ENCODE measurements at places on chromosomes 7 and 10.

DNA sequence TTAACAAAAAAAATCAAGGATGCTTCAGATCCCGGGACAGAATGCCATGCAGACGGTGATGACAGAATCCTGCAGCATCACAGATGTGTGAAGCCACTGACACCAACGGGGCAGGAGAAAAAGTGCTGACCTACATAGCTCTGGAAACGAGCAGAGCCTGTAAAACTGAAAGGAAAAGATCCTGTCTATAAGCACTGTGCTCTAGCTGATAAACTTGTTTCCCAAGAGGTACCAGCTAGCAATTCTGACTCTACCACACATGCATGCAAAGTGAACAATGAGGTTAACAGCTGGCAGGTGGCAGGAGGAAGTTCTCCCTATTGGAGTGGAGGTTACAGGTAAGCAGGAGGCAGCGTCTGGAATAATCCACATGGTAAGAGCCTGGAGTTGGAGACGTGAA lies 75.6 kb downstream of the PTPRN2 start:
- DNase-seq, result no peak

DNA sequence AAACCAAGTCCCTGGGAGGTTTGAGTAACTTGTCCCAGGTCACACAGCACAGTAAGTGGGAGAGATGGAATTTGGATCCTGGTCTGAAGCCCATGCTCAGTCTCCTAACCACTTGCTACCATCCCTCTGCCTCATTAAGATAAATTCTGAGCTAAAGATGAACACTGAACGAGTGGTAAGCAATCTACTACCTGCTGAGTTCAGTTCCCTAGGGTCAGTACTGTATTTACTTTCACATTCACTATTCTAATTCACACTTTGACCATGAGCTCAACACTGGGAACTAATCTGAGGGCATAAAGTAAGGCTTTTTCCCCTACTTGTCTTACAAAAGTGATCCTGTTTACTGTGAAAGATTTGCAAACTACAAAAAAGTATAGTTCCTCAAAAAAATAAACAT lies 2.4 kb downstream of the UROS start:
- peak; percentile 49 for DNase-seq

DNA sequence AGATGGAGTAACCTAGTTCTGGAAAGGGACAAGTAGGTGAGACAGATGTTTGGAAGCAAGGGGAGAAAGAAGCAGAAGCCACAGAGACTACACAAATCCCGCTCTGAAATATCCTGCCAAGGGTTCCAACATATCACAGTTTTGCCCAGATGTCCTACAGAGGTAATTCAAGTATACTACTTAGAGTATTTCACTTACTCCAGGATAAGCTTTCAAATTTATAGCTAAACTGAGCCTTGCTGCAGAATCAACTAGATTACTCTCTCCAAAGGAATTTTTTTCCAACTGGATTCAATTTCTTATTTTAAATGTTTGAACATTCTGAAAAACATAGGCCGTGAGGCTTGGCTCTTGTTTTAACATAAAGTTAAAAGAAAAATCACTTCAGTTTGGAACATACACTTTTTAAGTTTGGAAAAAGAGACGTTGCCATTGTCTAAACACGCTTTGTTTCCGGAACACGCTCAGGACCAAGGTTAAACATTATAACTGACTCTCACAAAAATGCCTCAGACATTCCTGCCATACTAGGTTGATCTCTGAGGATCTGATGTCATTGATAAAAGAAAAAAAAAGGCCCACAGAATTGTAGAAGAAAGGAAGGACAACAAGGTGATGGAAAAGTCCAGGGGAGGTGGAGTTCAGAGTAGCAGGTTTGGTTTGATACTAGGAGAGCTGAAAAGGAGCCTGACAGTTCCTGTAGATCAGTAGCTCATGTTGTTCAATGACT lies 74.8 kb downstream of the FAM185A start:
- DNase-seq, result no peak

DNA sequence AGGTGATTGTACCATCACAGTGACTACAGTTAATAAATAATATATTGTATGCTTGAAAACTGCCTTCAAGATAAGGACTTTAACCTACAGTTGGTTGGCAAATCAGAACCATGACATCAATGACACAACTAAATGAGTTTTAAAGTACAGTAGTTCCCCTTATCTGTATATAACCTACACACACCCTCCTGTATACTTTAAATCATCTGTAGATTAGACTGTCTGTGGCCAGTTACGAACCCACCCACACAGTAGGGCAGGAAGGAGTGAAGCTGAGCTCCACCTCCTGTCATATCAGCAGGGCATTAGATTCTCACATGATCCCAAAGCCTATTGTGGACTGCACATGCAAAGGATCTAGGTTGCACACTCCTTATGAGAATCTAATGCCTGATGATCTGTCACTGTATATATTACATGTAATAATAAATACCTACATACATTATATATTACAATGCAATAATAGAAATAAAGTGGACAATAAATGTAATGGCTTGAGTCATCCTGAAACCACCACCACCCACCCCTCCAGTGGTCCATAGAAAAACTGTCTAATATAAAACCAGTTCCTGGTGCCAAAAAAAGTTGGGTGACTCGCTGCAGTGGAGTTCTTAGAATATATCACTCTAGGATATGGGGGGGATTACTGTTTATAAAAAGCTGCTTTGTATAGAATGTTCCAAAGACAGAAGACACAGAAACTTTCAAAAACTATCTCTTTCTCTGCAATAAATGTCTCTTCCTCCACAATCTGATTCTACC lies 5.6 kb downstream of the TPK1 start:
- DNase-seq, result no peak

DNA sequence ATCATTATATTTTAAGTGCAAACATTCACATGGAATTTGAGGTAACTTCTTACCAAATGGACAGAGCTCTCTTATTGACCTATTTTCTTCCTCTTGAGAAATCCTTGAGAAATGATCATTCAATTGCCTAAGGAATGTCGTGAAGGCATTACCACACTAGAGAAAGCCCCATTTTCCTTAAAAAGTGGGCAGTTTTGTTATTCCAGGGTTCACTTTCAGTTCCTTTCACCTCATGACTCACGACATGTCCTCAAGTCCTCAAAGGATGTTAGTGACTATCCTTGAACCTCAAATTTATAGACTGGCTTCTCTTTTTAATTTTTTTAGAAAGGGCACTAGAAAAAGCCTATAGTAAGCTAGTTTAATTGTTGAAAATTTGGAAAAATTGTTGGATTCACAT lies 40.4 kb upstream of the SMIM30 start:
- DNase-seq, result no peak

GRCh38 chr7:95493247-95493646 lies 7.5 kb downstream of the ASB4 start:
- DNase-seq, result no peak

- DNase-seq, result peak; percentile 15
Observed at GRCh38 chr7:47088329-47089067, 493.4 kb downstream of the TNS3 start.

DNA sequence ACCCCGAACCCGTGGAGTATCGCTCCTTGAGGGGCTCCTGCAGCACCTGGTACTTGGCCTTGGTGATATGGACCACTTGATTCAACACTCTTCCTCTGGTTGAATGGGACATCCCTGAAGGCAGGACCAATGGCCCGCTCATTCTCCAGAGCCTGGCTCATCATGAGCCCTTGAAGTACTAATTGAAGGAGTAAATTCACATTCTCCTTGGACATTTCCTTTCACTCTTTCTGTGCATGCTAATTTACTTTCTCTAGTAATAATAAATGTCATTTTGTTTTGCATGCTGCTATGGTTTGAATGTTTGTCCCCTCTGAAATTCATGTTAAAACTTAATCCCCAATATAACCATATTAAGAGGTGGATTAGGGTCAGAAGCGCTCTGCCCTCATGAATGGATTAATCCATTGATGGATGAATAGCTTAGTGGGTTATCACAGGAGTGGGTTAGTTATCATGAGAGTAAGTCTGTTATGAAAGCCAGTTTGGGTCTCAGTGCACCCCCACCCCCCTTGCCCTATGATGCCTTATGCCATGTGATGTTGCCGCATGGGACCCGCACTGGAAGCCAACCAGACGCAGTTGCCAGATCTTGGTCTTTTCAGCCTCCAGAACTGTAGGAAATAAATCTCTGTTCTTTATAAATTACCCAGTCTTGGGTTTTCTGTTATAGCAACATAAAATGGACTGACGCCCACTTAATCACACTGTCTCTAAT lies 23.8 kb downstream of the FGFBP3 start:
- DNase-seq, result no peak

- DNase-seq, result no peak
Observed at GRCh38 chr10:127940866-127941640, 34.1 kb downstream of the PTPRE start.

DNA sequence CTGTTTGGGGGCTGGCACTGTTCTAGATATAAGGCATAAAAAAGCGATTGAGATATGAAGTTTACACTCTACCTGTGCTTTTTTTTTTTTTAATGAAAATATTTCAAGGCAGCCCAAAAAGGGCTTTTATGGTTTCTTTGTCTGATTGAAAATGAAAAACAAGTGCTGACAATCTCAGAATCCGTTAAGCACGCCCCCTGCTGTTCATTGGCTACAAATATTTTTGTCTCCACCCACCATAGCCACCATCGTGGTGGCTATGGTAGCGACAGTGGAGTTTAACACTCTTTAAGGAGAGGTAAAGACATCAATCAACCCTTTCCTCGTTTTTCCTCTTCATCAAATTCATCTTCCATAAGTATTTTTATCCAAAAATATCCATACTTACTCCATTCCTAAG lies 94.2 kb downstream of the CD36 start:
- DNase-seq, result no peak

DNA sequence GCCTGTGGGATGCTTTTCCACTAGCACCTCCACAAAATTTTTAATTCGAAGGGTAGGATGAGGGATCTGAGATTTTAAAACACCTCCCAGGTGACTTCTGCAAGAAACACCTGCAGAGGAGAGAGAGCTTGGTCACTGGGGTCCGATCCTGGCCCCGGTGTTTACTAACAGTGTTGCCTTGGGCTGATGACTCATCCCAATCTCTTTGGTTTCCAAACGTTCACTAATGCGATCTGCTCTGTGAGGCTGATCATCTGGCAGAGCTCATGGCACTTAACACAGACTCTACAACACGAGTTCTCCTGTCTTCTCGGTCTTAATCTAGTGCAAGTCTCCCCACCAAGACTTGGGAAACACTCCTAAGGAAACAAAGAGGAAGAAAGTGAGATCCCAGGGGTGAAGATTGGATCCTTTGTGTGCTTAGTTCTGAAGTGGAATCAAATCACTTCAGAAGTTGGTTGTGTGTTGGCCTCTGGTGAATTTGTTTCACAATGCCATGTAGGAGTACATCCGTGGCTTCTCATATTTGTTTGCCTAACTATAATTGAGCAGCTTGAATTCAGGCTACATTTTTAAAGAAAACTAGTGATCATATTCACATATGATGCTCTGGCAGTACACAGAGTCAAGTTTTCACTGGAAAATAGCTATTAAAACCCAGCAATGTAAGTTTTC lies 407.9 kb downstream of the NRG3 start:
- no peak for DNase-seq

DNA sequence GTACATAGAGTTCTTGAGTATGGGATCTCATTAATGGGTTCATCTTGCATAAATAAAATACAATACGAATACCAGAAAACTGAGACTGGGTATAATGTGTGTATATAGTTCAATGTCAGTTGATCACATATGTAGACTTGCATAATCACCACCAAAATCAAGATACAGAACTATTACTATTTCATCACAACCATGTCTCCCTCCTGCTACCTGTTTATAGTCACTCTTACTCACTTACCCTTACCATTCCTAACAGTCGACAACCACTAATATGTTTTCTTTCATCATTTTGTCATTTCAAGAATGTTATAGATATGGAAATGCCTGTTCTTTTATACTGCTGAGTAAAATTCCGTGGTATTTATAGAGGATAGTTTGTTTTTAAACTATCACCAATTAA lies 416.1 kb upstream of the CNTNAP2 start:
- DNase-seq, result no peak

GRCh38 chr7:85392789-85393188 lies 205.9 kb upstream of the SEMA3D start:
- no peak for DNase-seq

- no peak for DNase-seq
Observed at GRCh38 chr10:96299383-96299782, 4.9 kb upstream of the DNTT start.

DNA sequence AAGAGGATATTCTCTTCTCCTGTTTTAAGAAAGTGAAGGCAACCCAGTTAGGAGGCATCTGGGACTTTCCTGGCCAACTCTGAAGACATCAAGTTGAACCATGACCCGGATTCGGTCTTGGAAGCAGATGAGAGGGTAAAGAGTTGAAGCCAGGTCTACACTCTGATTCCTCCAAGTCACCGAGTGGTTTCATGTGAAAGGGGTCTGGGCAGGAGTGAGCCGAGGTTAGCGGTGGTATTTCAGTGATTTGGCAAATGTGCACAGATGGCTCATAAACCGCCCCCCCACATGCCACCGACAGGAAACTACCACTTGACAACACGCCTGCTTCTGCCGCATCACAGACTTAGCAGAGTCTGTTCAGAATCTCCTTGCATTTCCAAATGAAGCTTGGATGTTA lies 11.4 kb upstream of the REPIN1 start:
- DNase-seq, result no peak

DNA sequence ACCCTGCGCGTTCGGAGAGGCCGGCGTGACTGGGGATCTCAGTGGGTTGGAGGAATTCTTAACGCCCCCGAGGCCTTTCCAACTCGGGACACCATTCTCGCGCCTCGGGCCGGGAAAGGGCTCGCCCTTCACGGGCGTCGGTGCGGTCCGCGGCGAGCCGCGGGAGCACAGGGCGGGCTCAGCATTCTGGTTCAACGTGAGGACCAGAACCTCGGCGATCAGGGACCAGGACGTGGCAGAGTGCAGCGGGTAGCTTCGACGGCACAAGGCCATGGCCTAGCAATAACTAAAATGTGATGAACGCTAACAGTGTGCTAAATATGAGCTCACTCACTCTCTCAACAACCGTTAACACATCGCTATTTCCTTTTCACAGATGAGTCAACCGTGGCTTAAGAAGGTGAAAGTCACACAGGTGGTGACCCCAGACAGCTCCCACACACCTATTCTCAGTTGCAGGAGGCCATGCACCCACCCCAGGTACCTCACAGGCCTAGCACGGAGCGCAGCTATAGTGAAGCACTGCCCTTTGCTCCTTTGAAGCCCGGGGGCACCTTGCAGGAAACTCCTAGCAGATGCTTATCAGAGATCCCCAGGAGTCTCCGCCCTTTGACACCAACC lies 4.5 kb upstream of the EMX2 start:
- no peak for DNase-seq

- no peak for DNase-seq
Observed at GRCh38 chr7:127974446-127975035, 56.7 kb downstream of the LRRC4 start.

- DNase-seq, result no peak
Observed at GRCh38 chr7:84949067-84949466, 237.8 kb downstream of the SEMA3D start.

DNA sequence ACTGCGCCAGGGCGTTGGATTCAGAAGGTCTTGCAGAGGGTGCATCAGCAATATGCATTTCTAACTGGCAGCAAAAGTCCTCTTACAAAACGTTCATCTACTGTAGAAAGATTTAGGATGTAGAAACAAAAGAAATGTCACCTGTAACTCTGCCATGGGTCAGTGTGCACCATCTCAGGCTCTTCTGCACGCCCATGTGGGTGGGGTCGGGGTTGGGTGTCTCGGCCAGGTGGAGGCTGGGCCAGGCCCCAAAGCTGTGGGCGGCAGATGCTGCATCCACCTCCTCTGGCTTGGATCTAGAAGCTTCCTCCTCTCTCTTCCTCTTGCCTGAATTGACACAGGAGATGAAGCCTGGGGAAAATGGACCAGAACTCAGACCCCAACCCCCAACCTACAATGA lies 111.3 kb upstream of the PPP2R2D start:
- no peak for DNase-seq

GRCh38 chr7:131537571-131537978 lies 18.9 kb downstream of the PODXL start:
- no peak for DNase-seq

All from GM19239 (cell line).